ENCODE measurements at places on chromosomes 16 and 17.

DNA sequence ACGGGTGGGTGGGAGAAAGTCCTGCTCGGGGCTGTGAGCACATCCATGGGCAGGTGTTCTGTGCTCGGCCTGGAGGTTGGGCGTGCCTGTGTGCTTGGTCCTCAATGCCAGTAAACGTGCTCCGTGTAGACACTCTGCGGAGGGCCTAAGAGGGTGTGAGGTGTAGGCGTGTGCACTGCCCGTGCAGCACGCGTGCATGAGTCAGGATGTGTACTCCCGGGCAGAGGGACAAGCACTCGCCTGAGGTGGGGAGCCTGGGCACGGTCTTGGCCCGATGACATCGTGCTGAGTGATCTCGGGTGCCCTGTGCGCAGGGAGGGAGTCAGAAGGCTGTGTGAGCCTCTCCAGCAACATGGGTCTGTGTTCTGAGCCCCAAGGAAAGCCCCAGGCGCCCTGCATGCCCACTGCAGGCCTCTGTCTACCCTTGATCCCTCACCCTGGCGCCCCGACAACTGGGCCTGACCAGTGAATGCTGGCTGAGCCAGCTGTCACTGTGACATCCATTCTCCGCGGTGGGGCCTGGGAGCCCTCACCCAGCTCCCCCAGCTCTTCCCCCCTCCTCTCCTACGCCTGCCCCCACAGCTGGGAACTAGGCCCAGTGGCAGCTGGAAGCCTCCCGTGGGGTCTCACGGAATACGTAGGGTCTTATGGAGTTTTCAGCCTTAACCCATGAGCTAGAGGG is 23.5 kb upstream of the NXPH3 start:
- H3K27me3 ChIP-seq = no peaks in the 10 kb centered on the region
- H3K27ac ChIP-seq = no peak overlapping the region
- no peak overlapping the region for H3K4me3 ChIP-seq
- peaks cover 8% of the 10 kb centered on the region for H3K4me1 ChIP-seq

DNA sequence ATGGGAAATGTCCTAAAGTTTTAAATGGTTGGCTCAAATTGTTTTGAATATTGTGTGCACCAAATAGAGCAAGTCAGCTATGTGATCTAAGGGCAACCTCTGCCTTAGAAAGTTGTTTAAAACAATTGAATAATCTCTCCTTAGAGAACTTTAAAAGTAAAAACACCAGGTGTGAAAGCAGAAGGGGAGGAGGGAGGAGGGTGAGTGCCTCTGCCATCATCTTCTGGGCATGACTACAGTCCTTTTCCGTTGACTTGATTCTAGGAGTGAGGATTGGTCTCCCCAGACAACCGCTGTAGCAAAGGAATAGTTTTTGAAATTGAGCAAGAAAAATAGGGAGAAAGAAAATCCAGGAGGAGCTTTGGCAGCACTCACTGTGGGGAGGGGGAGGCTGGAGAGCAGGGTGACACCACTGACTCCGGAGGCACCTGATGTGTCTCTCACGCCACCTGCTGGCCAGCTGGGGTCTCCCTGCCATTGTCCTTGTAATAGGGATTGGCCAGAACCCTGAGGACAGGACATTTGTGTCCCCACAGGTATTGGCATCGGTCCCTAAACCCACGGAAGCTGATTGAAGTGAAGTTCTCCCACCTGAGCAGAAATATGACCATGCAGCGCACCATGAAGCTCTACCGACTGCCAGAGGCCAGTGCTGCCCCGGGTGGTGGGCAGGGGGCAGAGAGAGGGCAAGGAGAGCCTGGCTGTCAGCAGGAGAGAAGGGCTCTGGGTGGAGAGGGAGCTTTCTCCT is 33.3 kb downstream of the PLCD3 start:
- H3K27me3 ChIP-seq = no peaks in the 10 kb centered on the region
- DNase-seq = peak; percentile 73
- H3K27ac ChIP-seq = no peak overlapping the region
- H3K36me3 ChIP-seq = peaks cover 88% of the 10 kb centered on the region
- H3K4me1 ChIP-seq = no peaks in the 10 kb centered on the region

GRCh38 chr16:74184839-74185238 is 111.8 kb upstream of the PSMD7 start:
- peaks cover 2% of the 10 kb centered on the region for H3K27me3 ChIP-seq
- no peaks in the 10 kb centered on the region for H3K36me3 ChIP-seq
- no peak for DNase-seq
- no peak overlapping the region for H3K27ac ChIP-seq
- H3K4me1 ChIP-seq = no peaks in the 10 kb centered on the region
- no peak overlapping the region for H3K4me3 ChIP-seq

DNA sequence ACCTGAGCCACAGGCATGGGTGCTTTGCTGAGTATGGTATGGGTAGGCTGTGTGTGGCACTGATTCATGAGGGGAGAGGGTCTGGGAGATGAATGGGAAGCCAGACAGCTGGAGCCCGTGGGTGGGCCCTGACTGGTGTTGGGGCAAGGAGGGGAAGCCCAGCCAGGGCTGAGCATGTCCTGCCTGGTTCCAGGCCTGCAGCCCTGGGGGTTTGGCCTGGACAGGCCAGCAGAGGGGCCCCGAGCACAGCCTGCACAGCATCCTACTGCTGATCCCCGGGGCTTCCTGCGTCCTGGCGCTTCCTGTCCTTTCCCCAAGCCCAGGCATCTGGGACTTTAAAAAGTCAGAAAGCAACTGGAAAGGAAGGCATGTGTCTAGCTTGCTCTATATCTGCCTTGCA is 4.6 kb upstream of the MVD start:
- H3K27ac ChIP-seq = no peak overlapping the region
- peaks cover 3% of the 10 kb centered on the region for H3K36me3 ChIP-seq
- peaks cover 9% of the 10 kb centered on the region for H3K4me1 ChIP-seq
- H3K27me3 ChIP-seq = no peaks in the 10 kb centered on the region

GRCh38 chr17:61196302-61196704 is 203.3 kb upstream of the TBX2 start:
- no peak overlapping the region for H3K27ac ChIP-seq
- H3K4me1 ChIP-seq = no peaks in the 10 kb centered on the region
- no peak for DNase-seq
- H3K4me3 ChIP-seq = no peak overlapping the region

GRCh38 chr17:27490391-27490790 is 34.1 kb downstream of the KSR1 start:
- no peaks in the 10 kb centered on the region for H3K36me3 ChIP-seq
- H3K4me3 ChIP-seq = no peak overlapping the region
- DNase-seq = no peak
- no peak overlapping the region for H3K27ac ChIP-seq

- peaks cover 9% of the 10 kb centered on the region for H3K4me1 ChIP-seq
- H3K4me3 ChIP-seq = no peak overlapping the region
- no peaks in the 10 kb centered on the region for H3K36me3 ChIP-seq
Observed at GRCh38 chr16:85888405-85889331, 10.3 kb upstream of the IRF8 start.

GRCh38 chr17:43106552-43106951 is 18.6 kb downstream of the BRCA1 start:
- H3K4me3 ChIP-seq = no peak overlapping the region
- H3K4me1 ChIP-seq = no peaks in the 10 kb centered on the region
- no peaks in the 10 kb centered on the region for H3K27me3 ChIP-seq
- no peak for DNase-seq
- no peak overlapping the region for H3K27ac ChIP-seq

DNA sequence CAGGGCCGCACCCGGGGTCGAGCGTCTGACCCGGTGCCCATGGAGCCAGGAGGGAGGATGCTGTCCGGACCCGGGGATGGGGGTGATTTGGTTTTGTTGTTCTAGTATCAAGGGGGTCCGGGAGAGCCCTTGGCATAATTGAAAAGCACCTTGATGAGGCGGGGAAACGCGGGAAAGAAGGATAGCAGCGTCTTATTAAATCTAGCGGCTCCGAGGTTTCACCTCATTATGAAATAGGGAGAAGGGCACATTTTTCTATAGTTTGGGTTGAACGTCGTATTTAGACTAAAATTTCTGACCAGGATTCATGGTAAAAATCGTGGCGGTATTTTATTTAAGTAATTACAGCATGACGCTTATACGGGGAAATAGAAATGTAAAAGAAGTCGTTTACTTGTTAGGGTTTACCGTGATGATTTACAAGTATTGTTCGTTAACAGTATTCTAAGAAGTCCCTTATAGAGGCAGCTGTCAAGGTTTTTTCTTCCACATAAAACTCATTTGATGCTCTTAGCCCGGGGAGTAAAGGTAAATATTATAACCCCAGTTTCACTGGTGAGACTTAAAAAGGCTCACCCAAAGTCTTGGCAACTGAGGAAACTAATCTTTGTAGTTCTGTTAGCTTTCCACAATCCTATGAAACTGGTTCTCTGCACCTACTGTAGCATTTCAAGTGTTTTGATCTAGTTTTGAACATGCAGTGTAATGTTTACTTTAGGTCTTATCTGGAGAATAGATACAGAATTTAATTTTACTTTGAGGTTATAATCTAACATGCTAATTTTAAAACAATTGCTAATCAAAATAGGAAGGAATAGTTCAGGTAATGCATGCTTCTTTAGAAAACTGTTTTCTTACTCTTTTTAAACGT is 756 bp downstream of the LUC7L3 start:
- peaks cover 35% of the 10 kb centered on the region for H3K4me1 ChIP-seq
- no peak for DNase-seq
- peak overlapping the region; percentile 79 for H3K4me3 ChIP-seq
- H3K36me3 ChIP-seq = peaks cover 9% of the 10 kb centered on the region

GRCh38 chr17:53420035-53420641 is 402.6 kb upstream of the KIF2B start:
- H3K27ac ChIP-seq = no peak overlapping the region
- H3K36me3 ChIP-seq = no peaks in the 10 kb centered on the region
- H3K4me1 ChIP-seq = no peaks in the 10 kb centered on the region

- H3K4me3 ChIP-seq = no peak overlapping the region
- H3K27me3 ChIP-seq = peaks cover 23% of the 10 kb centered on the region
- no peak for DNase-seq
- H3K36me3 ChIP-seq = no peaks in the 10 kb centered on the region
Observed at GRCh38 chr17:11244776-11245175, 3.8 kb downstream of the SHISA6 start.

- no peak overlapping the region for H3K4me3 ChIP-seq
- H3K36me3 ChIP-seq = peaks cover 27% of the 10 kb centered on the region
- peaks cover 48% of the 10 kb centered on the region for H3K4me1 ChIP-seq
- DNase-seq = no peak
- no peak overlapping the region for H3K27ac ChIP-seq
Observed at GRCh38 chr16:4529085-4530060, 9.2 kb downstream of the CDIP1 start.

DNA sequence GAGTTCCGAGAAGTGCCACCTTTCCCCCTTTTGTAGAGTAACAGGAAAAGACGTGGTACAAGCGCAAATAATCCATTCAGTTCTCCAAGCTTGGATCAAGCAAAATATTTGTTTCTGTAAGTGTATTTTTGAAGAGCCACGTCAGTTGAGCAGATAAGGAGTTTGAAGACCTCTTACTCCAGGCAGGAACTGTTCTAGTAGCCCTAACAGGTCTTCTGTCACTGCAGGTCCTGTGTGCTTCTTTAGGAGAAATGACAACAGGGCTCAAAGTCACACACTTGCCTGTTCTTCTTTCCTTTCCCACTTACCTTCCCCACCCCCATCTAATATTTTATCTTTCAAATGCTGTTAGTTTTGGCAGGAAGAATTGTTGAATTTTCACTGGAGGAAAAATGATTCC is 93.9 kb downstream of the CLEC16A start:
- H3K27me3 ChIP-seq = no peaks in the 10 kb centered on the region
- no peaks in the 10 kb centered on the region for H3K4me1 ChIP-seq
- no peak overlapping the region for H3K4me3 ChIP-seq
- no peak for DNase-seq
- peaks cover 65% of the 10 kb centered on the region for H3K36me3 ChIP-seq

GRCh38 chr17:64531955-64532371 is 25.2 kb downstream of the CEP95 start:
- H3K27me3 ChIP-seq = no peaks in the 10 kb centered on the region
- H3K27ac ChIP-seq = no peak overlapping the region
- peaks cover 99% of the 10 kb centered on the region for H3K36me3 ChIP-seq
- no peak overlapping the region for H3K4me3 ChIP-seq
- H3K4me1 ChIP-seq = no peaks in the 10 kb centered on the region
- DNase-seq = no peak

DNA sequence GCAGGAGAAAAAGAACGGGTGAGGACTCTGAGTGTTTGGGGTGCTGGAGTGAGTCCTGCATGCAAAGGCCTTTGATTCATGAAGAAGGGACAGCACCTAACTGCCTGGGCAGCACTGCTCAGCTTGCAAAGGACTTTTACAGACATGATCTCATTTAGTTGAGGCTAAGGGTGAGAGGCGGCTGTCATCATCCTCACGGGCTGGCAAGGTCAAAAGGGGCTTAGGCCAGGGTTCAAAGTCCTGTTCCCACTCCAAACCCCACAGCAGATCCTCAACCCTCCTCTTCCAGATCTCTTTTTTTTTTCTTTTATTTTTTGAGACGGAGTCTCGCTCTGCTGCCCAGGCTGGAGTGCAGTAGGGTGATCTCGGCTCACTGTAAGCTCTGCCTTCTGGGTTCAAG is 4.8 kb downstream of the RHBDF2 start:
- H3K4me1 ChIP-seq = peaks cover 80% of the 10 kb centered on the region
- no peak overlapping the region for H3K27ac ChIP-seq
- H3K27me3 ChIP-seq = no peaks in the 10 kb centered on the region
- H3K4me3 ChIP-seq = no peak overlapping the region
- no peak for DNase-seq

Data from CD4-positive, alpha-beta T cell (primary cell).